BJ (cell line): ENCODE measurements at places on chromosomes 3 and 15.

GRCh38 chr3:56522374-56522773 lies 34.6 kb upstream of the CCDC66 start:
- no peak for DNase-seq

- no peak for DNase-seq
Observed at GRCh38 chr3:136712941-136713340, 39.2 kb downstream of the STAG1 start.

GRCh38 chr3:197222937-197223370 lies 75.5 kb downstream of the DLG1 start:
- DNase-seq, result no peak

DNA sequence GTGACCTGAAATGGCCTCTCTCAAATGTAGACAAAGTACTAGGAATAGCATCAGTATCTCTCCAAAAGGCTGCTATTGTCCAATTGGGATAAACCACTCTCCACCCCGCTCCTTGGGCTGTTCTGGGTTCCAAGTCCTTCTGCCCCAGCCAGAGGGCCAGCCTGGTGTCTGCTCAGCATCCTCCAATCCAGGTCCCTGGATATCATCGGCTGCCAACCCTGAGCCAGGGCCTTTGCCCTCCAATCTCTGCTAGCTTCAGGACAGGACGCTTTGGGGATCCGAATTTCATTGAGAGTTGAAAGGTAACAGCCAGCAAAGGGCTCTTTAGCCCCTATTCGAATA lies 119.3 kb upstream of the ADPGK start:
- DNase-seq, result no peak
